Brain (organoid and tissue), 16 donors: ENCODE measurements at places on chromosomes 4 and X.

GRCh38 chr4:148814030-148814429, 371.8 kb upstream of the NR3C2 start:
- DNase-seq = no peak

DNA sequence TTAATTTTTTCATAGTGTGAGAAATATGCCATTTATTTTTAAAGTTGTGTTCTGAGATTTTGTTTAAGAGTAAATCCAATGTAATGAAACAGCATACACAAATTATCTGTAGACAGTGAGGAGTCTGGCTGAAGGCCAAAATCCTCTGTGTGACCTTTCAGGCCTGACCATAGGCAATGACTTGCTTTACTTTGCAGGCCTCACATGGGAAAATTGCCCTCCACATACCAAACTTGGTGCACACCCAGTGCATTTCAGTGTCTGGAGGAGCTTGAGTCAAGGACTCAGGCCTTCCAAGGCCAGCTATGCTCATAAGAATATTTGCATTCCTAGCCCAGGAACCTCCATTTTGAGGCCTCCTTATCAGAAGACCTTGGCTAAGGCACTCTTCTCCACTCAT, 430.1 kb downstream of the GABRG1 start:
- DNase-seq = peak; percentile 5

GRCh38 chrX:77493677-77494553, 46.7 kb downstream of the FGF16 start:
- no peak for DNase-seq

GRCh38 chrX:154094833-154095232, 2.7 kb downstream of the MECP2 start:
- no peak for DNase-seq

DNA sequence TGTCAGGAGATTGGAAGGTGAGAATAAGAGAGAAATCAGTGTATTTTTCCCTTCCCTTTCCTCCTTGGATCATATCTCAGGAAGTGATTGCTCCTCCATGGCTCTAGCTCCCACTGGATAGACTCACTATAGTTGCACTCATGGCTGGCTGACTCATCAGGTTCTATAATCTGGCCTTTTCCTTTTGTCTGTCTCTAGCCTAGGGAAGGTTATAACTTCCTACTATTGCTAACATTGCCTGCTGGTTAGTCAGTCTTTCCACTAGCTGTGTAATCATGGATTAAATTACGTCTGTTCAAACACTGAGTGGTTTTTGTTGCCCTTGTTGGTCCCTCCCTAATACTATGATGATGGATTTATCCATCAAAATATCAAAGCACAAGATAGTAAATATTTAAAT, 195.5 kb upstream of the VEGFC start:
- DNase-seq = no peak
